ENCODE measurements at places on chromosomes 1 and 21.

GRCh38 chr1:162316187-162316586 is 60.5 kb downstream of the SPATA46 start:
- no peak for DNase-seq

DNA sequence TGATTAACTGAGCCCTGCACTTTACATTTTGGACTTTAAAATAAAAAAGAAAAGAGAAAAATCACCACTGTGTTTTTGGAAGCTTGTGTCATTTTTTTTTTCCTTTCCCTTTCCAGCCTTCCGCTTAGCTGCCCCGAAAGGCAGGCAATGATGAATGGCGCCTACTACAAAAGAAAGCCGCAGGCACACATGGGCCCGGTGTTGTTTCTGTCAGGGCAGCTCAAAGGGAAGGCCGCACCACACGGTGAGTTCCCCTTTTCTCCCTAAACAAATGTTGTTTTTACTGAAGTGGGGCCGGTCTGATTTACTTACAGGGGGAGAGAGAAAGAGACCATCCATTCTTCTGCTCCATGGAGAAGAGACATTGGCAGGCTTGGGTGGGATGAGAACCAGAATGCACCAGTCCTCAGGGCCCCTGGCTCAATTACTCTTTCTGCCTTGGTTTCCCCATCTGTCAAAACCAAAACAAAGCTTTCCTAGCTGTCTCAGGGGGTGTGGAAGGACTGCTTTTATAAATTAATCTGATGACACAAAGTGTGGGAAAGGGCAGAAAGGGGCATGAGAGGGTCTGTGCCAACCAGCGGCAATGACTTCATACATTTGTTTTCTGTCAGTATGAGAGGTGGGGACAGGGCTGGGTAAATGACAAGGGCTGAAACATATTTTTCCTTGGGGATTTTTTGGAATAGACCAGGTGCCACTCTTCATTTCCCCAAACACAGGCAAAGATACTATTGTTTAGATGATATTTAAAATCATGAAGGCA is 91.4 kb upstream of the PLXNA2 start:
- no peak for DNase-seq

- DNase-seq, result no peak
Measured at GRCh38 chr1:87642581-87643221, 314.0 kb downstream of the LMO4 start.

GRCh38 chr1:212133319-212133718 is 97.8 kb downstream of the DTL start:
- DNase-seq, result no peak

GRCh38 chr1:172704001-172704400 is 45.1 kb downstream of the FASLG start:
- DNase-seq, result no peak

DNA sequence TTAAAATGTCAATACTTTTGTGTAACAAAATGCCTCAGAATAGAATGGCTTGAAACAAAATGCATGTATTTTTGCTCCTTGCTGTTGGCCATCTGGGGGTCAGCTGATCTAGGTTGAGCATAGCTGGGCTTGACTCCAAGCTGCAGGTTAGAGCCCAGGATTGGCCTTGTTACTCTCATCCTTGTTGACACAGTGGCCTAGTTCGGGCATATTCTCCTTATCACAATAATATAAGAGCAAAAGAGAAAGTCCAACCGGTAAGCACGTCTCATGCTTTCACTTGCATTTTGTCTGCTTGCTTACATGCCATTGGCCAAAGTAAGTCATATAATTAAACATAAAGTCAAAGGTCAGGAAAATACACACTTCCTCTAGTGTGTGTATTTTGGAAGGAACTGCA is 456.2 kb downstream of the KCNT2 start:
- DNase-seq, result no peak

- no peak for DNase-seq
Measured at GRCh38 chr1:193631306-193631705, 444.9 kb upstream of the B3GALT2 start.

All from NCI-H2107 (cell line).